ENCODE measurements at places on chromosomes 6 and 20.
A peak's percentile ranks its signal among the peaks of the same experiment; 100 is the strongest.

DNA sequence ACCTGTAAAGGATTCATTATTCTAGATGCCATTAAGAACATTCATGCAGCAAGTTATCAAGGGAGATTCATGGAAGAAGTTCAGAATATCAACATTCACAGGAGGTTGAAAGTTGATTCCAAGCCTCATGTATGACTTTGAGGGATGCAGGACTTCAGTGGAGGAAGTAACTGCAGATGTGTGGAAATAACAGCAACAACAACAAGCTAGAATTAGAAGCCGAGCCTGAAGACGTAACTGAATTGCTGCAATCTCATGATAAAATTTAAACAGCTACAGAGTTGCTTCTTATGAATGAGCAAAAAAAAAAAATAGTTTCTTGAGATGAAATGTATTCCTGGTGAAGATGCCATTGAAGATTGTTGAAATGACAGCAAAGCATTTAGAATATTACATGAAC, 73.3 kb upstream of the NXT1 start:
- DNase-seq = no peak

- no peak for DNase-seq
These were observed 921.8 kb upstream of the GJE1 start for GRCh38 chr6:141210901-141211300.

GRCh38 chr6:159739341-159739740, 12.0 kb downstream of the WTAP start:
- DNase-seq = no peak

DNA sequence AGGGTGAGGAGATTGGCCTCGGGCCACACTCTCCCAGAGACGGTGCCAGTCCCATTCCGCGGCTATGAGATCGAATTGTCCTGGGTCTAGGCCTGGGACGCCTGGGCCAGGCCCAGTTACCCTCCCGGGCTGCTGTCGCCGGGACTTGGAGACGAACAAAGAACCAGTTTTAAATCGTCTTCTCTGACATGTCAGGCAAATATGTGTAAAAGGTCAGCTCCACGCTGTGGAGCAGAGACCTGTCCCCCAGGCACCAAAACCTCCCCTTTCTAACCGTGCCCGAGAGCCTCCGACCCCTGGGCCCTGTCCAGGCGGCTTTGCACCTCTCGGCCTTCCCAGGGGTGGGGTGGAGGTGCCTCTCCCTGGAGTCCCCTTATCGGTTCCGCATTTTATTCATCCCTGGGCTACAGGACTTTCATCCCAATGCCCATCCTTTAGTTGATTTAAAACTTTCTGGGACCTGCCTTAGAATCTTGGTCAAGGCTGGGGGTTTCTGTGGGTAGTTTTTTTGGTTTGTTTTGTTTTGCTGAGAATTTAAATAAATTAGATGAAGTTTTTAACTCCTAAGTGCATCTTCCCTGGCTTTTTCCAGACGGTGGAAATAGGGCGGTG, 5.8 kb upstream of the TFAP2A start:
- DNase-seq = no peak

GRCh38 chr6:135163440-135163738, 17.7 kb upstream of the MYB start:
- DNase-seq = peak; percentile 48

DNA sequence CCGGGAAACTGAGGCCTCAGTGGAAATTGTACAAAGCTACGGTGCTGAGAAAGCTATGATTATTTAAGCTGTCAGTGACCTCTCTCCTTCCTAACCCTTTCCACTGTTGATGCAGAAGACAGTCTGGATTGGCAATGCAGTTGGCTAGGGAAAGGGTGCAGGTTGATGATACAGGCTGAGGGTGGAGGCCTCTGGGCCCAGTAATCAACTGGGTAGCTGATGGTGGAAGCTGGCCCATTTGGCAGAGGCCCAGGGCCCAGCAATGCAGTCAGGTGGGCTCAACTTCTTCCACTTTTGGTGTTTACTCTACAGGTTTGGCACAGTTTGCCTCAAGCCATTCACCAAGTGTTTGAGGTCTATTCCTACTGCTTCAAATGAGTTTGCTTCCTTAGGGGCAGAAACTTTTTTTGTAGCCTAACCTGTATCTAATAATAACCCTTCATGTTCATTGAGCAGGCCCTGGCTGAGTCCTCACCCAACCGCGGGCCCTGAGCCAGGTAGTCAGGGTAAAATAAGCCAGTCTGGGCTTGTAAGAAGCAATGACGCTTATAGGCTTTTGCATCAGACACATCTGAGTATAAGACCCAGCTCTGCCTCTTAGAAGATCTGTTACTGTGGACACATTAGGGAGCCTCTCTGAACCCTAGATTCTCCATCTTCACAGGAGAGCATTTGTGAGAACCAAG, 12.1 kb downstream of the BCL2L1 start:
- no peak for DNase-seq

DNA sequence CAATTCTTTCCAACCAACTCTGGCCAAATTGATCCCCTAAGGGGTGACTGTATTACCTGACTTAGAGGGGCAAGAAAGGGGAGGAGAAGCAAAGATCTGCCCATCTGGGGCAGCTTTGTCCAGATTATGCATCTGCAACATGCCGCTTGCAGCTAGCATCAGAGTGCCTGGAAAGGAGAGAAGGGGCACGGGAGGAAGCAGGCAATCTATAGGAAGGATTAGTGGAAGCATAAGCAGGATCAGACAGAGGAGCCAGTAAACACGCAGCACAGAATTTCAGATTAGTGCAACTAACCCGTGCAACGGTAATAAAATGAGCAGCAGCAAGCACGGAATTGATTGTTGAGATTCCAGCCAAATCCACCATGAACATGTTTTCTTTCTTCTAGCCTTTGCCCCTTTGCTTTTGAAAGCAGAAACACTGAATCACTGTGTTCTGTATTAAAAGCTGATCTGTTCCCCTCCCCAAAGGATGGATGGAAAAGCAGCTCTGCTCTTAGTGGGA, 643.6 kb upstream of the CHD6 start:
- DNase-seq = no peak

GRCh38 chr6:166728884-166729530, 102.0 kb upstream of the RPS6KA2 start:
- no peak for DNase-seq

- peak; percentile 60 for DNase-seq
These were observed 508 bp downstream of the NOP56 start for GRCh38 chr20:2652724-2653555.

DNA sequence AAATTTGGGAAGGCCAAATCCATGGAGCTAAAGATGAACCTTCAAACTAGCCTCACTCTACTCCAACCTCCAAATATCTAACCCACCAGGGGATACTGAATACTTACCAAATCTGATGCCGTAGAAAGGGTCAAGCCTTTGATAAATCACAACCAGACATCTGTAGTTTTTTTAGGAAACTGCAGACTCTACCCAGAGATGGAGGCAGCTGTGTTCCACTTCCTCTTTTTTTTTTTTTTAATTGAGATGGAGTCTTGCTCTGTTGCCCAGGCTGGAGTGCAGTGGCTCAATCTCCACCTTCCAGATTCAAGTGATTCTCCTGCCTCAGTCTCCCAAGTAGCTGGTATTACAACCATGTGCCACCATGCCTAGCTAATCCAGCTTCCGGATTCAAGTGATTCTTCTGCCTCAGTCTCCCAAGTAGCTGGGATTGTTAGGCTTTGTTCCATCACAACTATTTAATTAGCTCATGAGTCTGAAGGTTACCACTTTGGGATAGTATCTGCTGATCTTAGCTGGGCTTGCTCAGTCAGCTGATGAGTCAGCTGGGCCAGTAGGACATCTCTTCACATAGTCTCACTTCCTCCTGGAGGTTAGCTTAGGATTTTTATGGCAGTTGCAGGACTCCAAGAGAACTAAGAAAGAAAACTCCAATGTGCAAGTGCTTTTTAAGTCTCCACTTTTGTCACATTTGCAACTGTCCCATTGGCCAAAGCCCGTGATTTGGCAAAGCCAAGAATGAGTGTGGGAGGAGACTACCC, 13.3 kb downstream of the FRK start:
- DNase-seq = no peak

DNA sequence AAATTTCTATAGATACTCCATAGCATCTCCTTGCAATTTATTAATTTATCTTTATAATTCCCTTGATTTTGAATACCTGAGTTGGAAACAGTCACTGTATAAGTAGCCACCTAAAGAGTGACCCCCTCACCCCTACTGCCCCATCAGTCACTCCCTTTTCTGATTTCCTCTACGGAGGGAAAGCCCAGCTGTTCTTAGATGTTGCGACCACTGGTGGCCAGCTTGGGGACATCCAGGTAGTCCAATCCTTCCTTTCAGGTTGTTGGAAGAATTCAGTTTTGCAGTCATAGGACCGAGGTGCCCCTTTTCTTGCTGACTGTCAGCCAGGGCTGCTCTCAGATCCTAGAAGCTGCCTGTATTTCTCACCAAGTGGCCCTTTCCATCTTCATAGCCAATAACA, 87.8 kb downstream of the BMP6 start:
- DNase-seq = no peak

DNA sequence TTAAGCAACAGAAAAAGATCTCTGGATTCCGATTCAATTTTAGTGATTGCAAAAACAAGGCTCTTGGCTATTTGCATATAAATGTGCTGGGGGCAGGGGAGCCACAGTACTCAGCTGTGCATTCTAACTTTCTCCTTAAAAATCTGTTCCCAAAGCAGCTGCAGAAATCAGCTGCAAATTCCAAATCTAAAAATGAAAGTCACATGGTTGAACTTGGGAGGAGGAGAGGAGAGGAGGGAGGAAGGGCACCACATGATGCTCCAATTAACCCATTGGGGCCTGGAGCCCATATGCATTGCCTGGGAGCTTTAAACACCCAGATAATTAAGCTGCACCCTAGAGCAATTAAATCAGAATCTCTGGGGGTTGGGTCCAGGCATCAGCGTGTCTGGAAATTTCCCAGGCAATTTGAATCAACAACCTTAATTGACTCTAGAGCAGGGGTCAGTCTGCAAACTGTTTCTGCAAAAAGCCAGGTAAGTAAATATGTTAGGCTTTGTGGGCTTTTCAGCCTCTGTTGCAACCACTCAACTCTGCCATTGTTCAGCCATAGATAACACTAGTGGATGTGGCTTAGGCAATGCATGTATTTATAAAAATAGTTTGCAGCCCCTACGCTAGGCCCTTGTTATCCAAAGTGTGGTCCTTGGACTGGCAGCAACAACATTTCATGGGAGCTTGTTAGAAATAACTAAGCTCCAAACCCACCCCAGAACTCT, 508.1 kb downstream of the KIF16B start:
- no peak for DNase-seq

DNA sequence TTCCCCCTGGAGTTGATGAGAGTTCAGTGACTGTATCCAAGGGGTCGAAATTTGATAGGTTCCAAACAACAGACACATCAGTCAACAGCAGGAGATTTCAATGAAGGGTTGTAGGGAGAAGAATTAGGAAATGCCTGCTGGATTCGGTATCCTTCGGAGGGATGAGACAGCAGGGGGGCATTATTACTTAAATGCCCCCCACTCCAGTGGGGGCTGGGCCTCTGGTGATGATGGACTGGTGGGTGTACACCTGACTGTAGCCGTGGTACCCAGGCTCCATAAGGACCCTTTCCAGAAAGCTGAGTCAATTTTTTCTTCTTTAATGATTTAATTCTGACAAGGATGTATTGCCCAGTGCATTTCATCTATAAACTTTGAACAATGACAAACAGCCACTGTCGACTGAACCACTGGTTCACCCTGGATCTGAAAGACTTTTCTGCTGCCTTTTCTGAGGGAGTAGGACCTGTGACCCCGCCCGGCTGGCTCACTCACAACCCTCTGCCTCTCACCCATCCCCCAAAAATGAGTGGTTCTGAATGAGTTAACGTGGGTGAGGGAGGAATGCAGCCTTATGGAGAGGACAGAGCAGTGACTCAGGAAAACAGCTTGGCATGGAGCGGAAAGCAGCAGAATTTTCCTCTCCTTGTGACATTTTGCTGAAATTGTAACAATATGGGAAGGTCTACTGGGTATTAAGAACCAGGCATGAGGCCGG, 41.0 kb downstream of the ZMYND8 start:
- no peak for DNase-seq

DNA sequence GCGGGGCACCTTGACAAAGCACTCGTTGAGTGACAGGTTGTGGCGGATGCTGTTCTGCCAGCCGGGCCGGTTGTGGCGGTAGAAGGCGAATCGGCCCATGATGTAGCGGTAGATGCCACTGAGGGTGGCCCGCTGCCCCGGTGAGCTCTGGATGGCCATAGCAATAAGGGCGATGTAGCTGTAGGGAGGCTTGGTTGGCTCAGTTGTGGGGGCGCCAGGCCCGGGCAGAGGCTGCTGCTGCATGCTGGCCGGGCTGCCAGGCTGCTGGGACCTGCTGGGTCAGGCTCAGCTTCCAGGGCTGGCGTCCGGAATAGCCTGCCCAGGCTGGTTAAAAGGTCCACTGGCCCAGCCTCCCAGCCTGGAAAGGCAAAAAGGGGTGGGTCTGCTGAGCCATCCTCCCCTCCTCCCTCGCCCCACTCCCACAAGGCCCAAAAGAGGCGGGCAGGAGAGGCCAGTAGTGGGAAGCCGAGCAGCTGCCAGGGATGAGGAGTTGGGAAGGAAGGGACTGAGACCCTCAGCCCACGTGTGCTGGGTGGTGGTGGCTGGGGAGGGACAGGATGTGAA, at the start of gene FOXS1:
Gene FOXS1 (minus strand): TSS at position 305 of the 564 bp plus-strand sequence. CDS start 62 bp downstream, at position 243.
- no peak for DNase-seq

GRCh38 chr20:48722737-48723191, 105.0 kb downstream of the PREX1 start:
- DNase-seq = no peak

GRCh38 chr6:69349771-69350170, 447.0 kb downstream of the LMBRD1 start:
- DNase-seq = no peak

GRCh38 chr6:43862925-43863324, 92.9 kb downstream of the VEGFA start:
- no peak for DNase-seq

DNA sequence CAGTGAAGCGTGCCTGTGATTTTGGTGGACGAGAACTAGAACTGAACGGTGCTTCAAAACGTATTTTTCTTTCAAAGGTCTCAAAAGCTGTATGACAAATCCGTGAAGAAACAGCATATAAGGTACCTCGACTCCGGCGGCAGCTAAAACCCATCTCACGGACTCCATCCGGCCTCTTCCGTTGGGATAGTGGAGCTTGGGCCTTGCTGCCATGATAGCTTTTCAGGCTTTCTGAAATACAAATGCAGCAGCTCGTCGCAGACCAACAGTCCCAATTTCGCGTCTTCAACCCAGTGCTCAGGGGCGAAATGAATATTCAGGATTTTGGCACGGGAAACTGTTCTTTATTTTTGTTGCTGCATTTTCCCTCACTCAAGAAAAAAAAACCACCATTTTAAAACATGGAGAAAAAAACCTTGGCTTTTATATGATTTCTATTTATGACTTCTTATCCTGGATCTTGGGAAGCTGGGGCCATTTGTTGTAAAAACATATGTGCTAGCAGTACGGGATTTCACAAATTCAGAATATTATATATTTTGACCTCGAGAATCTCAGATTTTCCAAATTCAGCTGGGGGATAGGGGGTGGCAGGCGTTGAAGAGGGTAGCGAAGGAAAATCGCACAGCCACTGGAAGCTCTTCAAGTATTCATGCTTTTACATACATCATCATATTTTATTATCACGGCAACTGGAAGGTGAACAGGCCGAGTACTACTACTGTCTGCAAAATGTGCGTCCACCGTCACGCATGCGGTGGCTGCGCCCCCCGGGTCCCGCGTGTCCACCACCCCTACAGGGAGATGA, 849 bp downstream of the GSTA4 start:
- DNase-seq = no peak

GRCh38 chr6:112106562-112106961, 19.2 kb downstream of the FAM229B start:
- DNase-seq = no peak

Measured in stimulated activated CD4-positive, alpha-beta T cell treated with anti-CD3 and anti-CD28 coated beads, Interleukin-4, amount 100 ng/mL, for 1 hour (primary cell).